Mesenchymal stem cell (in vitro differentiated cells and primary cell): ENCODE measurements at places on chromosomes 5 and 9.

- peak; percentile 27 for DNase-seq
- H3K27me3 ChIP-seq = peaks cover 42% of the 10 kb centered on the region
- H3K4me3 ChIP-seq = no peak overlapping the region
- H3K27ac ChIP-seq = no peak overlapping the region
- no peaks in the 10 kb centered on the region for H3K36me3 ChIP-seq
Observed at GRCh38 chr9:121450241-121450640, 49.4 kb downstream of the GGTA1 start.

GRCh38 chr5:2170761-2171160 is 288.0 kb upstream of the IRX4 start:
- H3K36me3 ChIP-seq = no peaks in the 10 kb centered on the region
- H3K27me3 ChIP-seq = peaks cover 72% of the 10 kb centered on the region
- no peak for DNase-seq
- H3K4me3 ChIP-seq = no peak overlapping the region
- no peak overlapping the region for H3K27ac ChIP-seq

DNA sequence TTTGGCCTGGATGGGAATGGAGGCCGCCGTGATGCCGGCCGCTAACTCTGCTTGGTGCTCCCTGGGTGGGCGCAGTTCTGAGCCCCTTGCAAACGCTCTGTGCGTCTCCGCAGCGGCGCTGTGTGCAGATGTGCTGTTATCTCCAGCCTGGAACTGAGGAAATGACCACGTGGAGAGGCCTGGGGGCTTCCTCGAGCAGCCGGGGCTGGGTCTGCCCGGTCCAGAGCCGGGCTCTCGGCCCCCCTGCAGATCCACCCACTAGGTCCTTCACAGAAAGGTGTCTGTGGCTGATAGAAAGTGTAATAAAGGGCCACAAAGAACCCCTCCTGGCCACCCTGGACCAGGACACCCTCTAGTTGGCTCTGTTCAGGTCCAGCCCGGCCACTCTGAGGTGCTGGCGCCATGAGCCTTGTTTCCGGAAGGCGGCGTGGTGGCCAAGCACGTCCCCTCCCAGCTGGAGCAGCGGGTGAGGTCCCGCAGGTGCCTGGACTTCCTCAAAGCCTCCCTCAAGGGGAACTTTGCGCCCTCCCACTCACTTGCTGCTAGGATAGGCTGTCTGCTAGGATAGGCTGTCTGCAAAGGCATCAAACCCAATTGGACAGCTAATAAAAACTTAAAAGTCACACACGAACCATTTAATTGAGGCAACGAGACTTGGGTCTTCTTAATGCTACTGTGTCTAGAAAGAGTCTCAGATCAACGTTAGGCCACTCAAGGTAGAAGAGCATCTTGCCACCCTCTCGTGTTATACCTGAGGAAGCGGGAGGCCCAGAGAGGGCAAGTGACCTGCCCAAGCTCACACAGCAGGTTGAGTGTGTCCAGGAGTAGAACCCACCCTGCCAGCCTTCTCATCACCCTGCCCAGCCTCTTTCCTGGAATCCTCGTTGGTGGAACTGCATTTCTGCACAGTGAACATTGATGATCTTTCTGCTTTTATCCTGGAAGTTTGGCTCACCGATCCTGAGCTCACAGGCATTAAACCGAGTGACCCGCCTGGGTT is 109.3 kb upstream of the FCN2 start:
- H3K27ac ChIP-seq = no peak overlapping the region
- no peak overlapping the region for H3K4me3 ChIP-seq
- H3K36me3 ChIP-seq = peaks cover 90% of the 10 kb centered on the region
- DNase-seq = no peak
- H3K27me3 ChIP-seq = no peaks in the 10 kb centered on the region

DNA sequence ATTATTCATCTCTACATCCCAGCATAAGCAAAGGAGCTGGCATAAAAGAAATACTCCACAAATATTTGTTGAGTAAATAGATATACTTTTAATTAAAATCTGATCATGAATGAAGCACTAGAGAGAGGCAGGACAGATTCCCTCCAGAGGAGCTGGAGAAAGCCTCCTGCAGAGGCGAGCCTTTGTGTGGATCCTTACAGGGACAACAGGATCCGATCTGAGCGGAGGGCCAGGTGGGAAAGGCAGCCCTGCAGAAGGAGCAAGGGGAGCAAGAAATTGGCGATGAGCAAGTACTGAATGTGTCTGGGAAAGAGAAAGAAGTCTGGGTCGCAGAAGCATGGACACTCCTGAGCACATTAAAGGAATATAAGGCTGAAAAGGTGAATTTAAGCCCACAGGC is 69.4 kb downstream of the EBF1 start:
- no peak overlapping the region for H3K4me3 ChIP-seq
- no peak for DNase-seq
- H3K4me1 ChIP-seq = peaks cover 4% of the 10 kb centered on the region
- H3K27ac ChIP-seq = no peak overlapping the region

- peaks cover 71% of the 10 kb centered on the region for H3K36me3 ChIP-seq
- peak; percentile 29 for DNase-seq
Observed at GRCh38 chr9:137828527-137829259, 48.9 kb upstream of the CACNA1B start.

GRCh38 chr5:65451436-65451835 is 30.3 kb downstream of the ADAMTS6 start:
- no peak for DNase-seq
- H3K36me3 ChIP-seq = peaks cover 2% of the 10 kb centered on the region
- no peak overlapping the region for H3K4me3 ChIP-seq

DNA sequence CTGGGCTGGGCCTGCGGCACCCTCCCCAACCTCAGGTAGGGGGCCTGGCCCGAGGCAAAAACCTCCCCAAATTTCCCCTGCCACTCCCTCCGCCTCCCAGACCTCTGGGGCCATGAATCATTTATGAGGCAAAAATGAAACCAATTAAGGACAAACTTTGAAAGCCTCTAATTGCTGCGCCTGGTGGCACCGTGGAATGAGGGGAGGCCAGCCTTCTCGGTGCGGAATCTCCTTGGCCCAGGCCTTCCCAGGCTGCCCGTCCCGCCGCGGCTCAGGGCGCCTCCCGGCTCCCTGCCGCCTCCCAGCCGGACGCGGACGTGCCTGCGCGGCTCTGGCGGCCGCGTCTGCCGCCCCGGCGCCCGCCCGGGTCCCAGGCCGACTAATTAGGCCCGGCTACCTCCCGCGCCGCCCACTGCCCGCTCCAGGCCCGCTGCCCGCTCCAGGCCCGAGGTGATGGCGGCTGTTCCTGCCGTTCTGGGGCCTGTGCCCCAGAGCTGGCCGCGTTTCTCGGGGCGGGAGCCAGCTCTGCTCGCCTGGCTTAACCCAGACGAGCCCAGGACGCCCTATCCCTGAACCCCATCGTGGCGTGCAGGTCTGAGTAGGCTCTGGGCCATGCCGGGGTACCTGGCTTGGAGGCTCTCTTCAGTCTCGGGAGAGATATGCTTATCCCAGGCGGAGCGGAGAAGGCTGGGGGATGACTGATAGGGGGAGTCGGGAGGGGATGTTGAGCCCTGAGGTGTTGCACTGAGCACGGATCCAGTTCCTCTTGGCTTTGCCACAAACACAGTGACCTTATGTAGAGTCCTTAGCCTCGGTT is 20.1 kb downstream of the CXXC5 start:
- peak; percentile 43 for DNase-seq
- H3K27ac ChIP-seq = peak overlapping the region; percentile 95
- H3K36me3 ChIP-seq = peaks cover 8% of the 10 kb centered on the region
- peaks cover 89% of the 10 kb centered on the region for H3K4me1 ChIP-seq
- no peaks in the 10 kb centered on the region for H3K27me3 ChIP-seq
- H3K4me3 ChIP-seq = peak overlapping the region; percentile 16

- no peaks in the 10 kb centered on the region for H3K4me1 ChIP-seq
- no peaks in the 10 kb centered on the region for H3K36me3 ChIP-seq
- peak overlapping the region; percentile 33 for H3K27ac ChIP-seq
- no peak for DNase-seq
- H3K4me3 ChIP-seq = no peak overlapping the region
Observed at GRCh38 chr9:69885474-69885929, 64.9 kb downstream of the CFAP95 start.

DNA sequence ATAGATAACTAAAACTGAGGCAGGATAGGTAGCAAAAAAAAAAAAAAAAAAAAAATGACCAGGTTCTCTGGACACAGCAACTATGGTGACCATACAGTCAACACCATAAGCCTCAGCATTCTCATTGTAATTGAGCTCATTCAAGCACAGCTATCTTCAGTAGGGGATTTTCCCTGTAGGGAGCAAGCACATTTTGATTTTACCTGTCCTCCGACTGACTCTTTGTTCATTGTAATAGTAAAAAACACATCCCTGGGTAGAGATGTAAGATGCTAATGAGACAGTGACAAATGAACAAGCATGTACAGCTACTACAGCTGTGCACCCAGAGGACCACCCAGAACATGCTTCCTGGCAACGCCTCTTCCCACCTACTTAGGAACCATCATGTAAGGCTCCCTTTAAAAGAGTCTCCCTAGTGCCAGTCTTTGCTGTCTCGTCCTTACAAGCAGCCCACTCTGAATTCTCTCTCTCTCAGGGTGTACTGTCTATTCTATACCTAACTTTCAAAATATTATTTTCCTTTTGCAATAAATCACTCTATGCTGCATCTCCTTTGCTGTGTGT is 65.0 kb upstream of the FBXW11 start:
- no peak overlapping the region for H3K4me3 ChIP-seq
- peaks cover 10% of the 10 kb centered on the region for H3K36me3 ChIP-seq
- no peak for DNase-seq
- no peaks in the 10 kb centered on the region for H3K4me1 ChIP-seq

DNA sequence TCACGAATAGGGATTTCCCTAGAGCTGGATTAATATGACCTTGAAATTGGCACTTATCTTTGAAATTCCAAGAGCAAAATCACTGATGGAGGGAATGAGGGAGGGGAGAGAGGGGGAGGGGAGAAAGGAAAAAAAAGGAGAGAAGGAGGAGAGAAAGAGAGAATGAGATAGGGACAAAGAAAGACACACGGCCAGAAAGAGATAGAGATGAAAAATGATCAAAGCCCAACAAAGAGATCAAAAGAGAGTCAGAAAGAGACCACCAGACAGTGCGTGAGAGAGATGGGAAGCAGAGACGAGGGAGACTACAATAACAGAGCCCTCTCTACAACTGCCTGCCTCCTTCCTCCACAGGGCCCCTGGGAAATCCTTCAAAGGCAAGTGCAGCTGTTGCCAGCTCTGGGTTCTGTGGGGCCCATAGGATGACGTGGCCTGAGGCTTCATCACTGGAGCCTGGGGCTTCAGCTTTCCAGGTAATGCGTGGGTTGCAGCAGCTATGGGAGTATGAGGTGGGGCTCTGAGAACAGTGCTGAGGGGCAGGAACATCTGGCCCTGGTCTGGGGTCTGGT is 58.3 kb upstream of the SHB start:
- no peak for DNase-seq
- no peak overlapping the region for H3K4me3 ChIP-seq
- H3K27me3 ChIP-seq = peaks cover 46% of the 10 kb centered on the region
- H3K36me3 ChIP-seq = no peaks in the 10 kb centered on the region

DNA sequence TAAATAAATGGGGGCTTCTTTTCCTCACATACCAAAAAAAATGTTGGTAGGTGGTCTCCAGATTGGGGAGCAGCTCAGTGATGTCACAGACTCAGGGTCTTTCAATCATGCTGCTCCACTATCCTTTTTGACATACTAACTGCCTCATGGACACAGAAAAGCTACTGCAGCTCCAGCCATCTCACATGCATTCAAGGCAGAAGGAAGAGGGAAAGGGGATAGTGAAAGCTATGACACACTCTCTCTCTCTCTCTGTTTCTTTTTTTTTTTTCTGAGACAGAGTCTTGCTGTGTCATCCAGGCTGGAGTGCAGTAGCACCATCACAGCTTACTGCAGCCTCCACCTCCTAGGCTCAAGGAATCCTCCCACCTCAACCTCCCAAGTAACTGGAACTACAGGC is 7.9 kb upstream of the ADGRD2 start:
- no peak overlapping the region for H3K27ac ChIP-seq
- DNase-seq = no peak
- H3K36me3 ChIP-seq = no peaks in the 10 kb centered on the region
- H3K27me3 ChIP-seq = peaks cover 8% of the 10 kb centered on the region
- no peak overlapping the region for H3K4me3 ChIP-seq

GRCh38 chr9:127968700-127969383 is 11.9 kb downstream of the EEIG1 start:
- H3K27me3 ChIP-seq = no peaks in the 10 kb centered on the region
- H3K27ac ChIP-seq = no peak overlapping the region
- peak; percentile 94 for DNase-seq
- peaks cover 74% of the 10 kb centered on the region for H3K4me1 ChIP-seq
- H3K36me3 ChIP-seq = no peaks in the 10 kb centered on the region
- no peak overlapping the region for H3K4me3 ChIP-seq

GRCh38 chr9:77647267-77648233 is 572 bp downstream of the GNA14 start:
- H3K4me1 ChIP-seq = peaks cover 15% of the 10 kb centered on the region
- no peaks in the 10 kb centered on the region for H3K36me3 ChIP-seq
- peaks cover 29% of the 10 kb centered on the region for H3K27me3 ChIP-seq
- peak overlapping the region; percentile 53 for H3K4me3 ChIP-seq
- no peak overlapping the region for H3K27ac ChIP-seq

DNA sequence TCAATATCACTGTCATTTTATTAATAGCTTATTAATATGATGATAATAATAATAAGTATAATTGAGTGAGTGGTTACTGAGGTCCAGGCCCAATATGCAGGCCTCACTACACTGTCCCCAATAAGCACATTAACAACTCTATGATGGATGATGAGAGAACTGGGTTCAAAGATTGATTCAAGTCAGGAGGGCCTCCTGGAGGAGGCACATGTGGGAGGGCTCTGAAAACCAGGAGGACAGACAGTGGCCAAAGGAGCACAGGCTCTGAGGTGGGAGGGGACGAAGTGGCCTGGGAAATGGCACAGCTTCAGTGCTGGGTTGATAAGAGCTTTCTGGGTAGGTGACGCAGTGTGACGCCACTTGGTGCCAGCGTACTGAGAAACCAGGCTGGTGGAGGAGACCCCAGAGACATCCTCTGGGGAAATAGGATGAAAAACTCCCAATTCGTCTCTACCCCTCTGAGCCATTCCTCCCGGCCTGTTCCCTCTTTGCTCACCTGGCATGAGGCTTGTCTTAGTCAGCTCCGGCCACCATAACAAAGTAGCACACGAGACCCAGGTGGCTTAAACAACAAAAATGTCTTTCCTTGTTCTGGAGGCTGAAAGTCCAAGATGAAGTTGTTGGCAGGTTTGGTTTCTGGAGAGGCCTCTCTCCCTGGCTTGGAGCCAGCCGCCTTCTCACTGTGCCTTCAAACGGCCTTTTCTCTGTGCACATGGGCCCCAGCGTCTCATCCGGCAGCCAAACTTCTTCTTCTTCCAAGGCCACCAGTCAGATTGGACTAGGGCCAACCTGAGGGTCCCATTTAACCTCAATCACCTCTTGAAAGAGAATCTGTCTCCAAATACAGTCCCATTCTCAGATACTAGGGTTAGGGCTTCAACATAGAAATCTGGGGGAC is 31.6 kb downstream of the NTNG2 start:
- H3K4me1 ChIP-seq = no peaks in the 10 kb centered on the region
- no peak overlapping the region for H3K27ac ChIP-seq
- H3K4me3 ChIP-seq = no peak overlapping the region
- H3K27me3 ChIP-seq = peaks cover 57% of the 10 kb centered on the region

- H3K4me3 ChIP-seq = no peak overlapping the region
- DNase-seq = no peak
- no peaks in the 10 kb centered on the region for H3K27me3 ChIP-seq
- H3K27ac ChIP-seq = no peak overlapping the region
- peaks cover 83% of the 10 kb centered on the region for H3K36me3 ChIP-seq
- peaks cover 23% of the 10 kb centered on the region for H3K4me1 ChIP-seq
Observed at GRCh38 chr9:137266162-137266527, 11.0 kb downstream of the NELFB start.

- no peak for DNase-seq
- H3K27me3 ChIP-seq = no peaks in the 10 kb centered on the region
- H3K4me3 ChIP-seq = no peak overlapping the region
Observed at GRCh38 chr5:132080595-132080994, 7.0 kb downstream of the CSF2 start.

- H3K36me3 ChIP-seq = no peaks in the 10 kb centered on the region
- no peaks in the 10 kb centered on the region for H3K27me3 ChIP-seq
- DNase-seq = no peak
- no peak overlapping the region for H3K27ac ChIP-seq
- H3K4me3 ChIP-seq = peak overlapping the region; percentile 63
Observed at GRCh38 chr9:137604345-137605086, 970 bp upstream of the ARRDC1 start.
